Activated CD4-positive, alpha-beta T cell treated with anti-CD3 and anti-CD28 coated beads, Interleukin-2, amount 50 U/mL, for 16 hours (primary cell): ENCODE measurements at places on chromosomes 13 and 19.

DNA sequence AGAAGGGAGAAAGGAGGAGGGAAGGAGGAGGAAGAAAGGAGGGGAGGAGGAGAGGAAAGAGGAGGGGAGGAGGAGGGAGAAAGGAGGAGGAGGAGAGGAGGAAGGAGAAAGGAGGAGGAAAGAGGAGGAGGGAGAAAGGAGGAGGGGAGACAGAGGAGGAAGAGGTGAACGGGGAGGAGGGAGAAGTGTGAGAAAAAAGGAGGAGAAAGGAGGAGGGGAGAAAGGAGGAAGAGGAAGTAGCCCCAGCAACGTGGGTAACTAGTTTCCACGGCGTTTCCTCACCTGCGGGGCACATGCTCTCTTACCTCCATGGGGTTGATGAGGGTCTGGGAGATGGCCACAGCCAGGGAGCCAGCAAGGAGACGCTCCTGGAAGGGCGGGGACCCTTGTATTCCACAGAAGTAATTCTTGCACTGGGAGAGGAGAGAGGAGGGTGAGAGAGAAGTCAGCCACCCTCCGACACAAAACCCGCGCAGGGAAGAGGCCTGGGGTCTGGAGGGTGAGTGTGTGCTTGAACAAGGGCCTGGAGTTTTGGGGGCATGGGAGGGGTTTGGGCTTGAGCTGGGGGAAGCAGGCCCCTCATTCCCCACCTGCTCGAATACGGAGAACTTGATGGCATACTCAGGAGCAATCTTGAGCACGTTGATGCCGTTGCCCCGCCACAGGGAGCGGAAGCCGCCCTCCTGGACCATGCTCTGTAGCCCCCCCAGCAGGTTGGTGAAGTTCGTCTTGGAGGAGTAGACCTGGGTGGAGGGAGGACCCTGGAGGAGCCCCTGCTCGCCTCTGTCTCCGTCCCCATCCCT lies 3.9 kb downstream of the SLC25A41 start:
- DNase-seq, result no peak

GRCh38 chr13:77692746-77693448 lies 4.6 kb upstream of the SLAIN1 start:
- DNase-seq, result no peak

- DNase-seq, result no peak
Measured at GRCh38 chr13:107124129-107124718, 556.3 kb upstream of the ARGLU1 start.

- no peak for DNase-seq
Measured at GRCh38 chr13:76756451-76756850, 129.8 kb downstream of the KCTD12 start.

DNA sequence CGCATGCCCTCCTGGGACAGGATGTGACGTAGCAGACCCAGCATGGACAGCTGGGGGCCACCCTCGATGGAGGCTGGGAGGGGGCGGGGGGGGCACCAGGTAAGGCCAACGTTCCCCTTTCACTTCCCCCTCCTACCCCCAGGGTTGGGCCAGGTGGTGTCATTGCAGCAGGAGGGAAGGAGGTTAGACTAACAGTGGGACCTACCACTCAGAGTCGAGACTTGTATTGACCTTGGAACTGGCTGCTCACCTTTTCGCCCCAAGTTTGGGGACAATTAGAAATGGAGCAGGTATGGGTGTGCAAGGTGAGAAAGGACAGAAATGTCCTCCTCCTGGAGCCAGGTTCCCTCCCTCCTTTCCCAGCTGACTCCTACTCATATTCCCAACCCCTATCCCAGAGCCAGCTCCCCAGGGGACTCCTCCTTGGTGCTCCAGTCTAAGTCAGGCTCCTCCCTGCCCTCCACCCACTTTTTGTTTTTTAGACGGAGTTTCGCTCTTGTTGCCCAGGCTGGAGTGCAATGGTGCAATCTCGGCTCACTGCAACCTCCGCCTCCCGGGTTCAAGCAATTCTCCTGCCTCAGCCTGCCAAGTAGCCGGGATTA lies 8.6 kb upstream of the SLC25A41 start:
- no peak for DNase-seq
